HS-5 (cell line): ENCODE measurements at places on chromosomes 16 and 17.

- no peak for DNase-seq
These were observed 1.8 kb downstream of the MMP15 start for GRCh38 chr16:58027161-58027915.

DNA sequence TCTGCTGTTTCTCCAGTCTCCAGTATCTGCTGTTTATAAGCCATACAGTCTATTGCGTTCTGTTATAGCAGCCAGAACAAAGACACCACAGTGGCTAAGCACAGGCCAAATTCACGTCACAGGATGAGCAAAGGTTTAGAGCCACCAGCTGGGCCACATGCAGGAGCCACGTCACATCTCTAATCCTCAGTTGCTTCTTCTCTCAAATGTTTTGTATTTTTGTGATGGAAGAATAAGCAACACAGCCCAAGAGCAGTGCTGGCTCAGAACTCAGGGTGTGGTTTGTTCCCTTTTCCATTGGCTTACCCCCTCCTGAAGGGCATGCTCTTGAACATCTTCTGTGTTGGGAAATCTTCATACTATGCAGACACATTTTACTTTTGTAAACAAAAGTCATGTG is 309.4 kb upstream of the CDH5 start:
- no peak for DNase-seq

GRCh38 chr16:85138825-85139627 is 26.8 kb upstream of the CIBAR2 start:
- DNase-seq = no peak

- DNase-seq = no peak
These were observed 17.1 kb upstream of the CCR7 start for GRCh38 chr17:40582328-40582901.

- DNase-seq = no peak
These were observed 5.3 kb upstream of the NUDT16L1 start for GRCh38 chr16:4687946-4688673.

- no peak for DNase-seq
These were observed 15.8 kb downstream of the MEOX1 start for GRCh38 chr17:43645765-43646481.

DNA sequence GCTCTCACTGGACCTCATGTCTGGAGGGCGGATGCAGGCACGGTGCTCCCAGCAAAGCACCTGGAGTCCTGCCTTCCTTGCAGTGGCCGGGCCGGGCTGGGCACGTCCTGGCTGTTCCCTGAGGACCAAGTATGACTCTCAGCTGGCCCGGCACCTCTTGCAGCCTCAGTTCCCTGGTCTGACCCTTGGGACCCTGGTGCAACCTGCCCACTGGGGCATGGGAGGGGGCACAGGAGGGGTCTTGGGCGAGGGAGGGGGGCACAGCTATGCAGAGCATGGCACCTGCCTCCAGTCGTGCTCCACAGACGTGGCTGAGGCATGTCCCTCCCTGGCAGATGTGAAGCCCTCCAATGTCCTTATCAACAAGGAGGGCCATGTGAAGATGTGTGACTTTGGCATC is 19.6 kb downstream of the MAP2K3 start:
- DNase-seq = no peak

- no peak for DNase-seq
These were observed 13.6 kb downstream of the PLK1 start for GRCh38 chr16:23692190-23692837.

DNA sequence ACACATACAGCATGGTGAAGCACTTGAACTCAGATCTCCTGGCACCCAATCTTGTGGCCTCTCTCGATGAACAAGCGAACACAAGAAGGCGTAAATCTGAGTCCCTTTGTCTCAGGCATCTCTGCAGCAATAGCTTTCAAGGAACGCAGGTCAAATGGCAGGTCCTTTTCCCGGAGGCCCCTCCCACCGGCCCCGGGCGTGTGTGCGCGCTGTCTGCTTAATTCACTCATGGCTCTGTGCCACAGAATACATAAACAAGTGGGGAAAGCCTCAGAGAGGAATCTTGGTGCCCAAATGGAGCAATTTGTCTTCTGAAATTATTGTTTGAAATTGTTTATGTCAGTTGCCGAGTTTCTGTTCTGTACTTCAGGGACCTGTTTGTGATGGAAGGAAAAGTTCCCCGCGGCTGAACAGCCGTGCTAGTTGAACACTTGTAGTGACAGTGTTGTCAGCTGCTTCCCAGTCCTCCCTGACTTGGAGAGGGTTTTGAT is 14.8 kb downstream of the MYOCD start:
- DNase-seq = no peak

- no peak for DNase-seq
These were observed 6.3 kb downstream of the ZNF689 start for GRCh38 chr16:30603945-30604315.

DNA sequence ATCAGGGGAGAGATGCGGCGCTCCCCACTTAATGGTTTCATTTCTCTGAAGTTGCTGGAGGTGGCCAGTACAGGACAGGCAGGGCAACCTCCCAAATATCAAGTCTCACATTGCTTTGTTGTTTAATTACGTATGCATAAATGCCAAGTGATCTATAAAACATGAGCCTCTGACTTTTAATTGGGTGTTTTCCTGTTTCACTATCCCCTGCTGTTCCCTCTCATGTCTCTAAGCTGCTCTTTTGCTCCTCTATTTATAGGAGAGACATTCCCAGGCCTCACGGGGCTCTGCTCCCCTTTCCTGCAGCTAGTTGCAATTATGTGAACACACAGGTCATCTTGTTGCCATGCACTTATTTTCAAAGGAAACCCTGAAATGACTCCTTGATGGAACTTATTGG is 1173.5 kb upstream of the GOT2 start:
- DNase-seq = no peak

DNA sequence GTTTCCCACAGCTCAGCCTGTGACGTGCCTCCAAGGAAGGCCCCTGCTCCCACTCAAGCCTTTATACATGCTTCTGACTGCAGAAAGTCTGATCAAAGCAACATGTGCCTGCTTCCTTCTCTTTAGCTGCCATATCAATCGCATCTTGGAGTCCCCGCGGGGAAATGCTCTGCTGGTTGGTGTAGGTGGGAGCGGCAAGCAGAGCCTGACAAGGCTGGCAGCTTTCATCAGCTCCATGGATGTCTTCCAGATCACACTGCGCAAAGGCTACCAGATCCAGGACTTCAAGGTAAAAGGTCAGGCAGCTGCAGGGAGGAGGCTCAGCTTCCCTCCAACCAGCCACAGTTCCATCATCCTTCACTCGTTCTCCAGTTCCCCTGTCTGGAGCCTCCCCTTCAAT is 189.7 kb downstream of the ZNF18 start:
- no peak for DNase-seq

GRCh38 chr17:45990886-45991285 is 8.2 kb upstream of the STH start:
- no peak for DNase-seq

DNA sequence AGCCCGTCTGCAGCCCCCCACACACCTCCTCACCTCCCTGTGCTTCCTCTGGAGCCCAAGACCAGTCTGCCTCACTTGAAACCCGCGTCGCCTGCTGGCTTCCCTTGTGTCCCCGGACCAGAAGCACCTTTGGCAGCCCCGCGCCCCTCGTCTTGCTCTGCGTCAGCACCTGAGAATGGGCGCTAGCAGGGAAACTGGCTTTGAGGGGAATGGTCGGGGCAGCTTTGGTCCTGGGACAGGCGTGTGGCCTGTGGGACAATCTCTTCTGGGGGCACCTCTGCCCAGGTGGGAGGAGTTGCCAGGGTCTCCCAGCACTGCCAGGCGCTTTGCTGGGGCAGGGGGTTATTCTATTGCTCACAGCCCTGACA is 3.6 kb upstream of the MAFG start:
- no peak for DNase-seq

DNA sequence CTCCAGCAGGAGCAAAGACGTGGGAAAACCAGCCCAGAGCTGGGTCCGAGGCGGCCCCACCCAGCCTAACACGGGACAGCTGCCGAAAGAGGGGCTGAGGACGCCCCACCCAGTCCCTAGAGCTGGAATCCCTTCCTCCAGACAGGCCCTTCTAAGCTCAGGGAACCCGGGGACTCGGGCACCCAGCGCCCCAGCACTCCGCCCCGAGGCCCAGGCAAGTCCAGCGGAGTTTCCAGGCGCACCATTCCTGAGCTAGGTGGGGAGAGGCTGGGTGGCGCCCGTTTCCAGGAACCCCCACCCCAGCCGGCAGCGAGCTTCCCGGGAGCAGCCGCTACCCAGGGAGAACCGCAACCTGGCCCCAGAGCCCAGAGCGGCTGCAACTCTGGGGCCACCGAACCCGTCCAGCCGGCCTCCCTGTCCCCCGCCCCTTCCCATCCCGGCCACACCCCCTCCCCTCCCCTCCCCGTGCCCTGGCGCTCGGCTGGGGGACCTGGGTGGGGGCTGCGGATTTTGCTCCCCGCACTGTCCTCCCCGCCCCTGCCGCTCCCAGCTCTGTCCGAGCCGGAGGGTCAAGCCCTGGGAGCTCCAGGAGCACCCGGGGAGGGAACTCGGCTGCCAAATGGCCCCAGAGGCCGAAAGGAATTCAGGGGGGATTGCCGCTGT is 536 bp downstream of the TMC6 start:
- no peak for DNase-seq

- DNase-seq = no peak
These were observed 28.2 kb upstream of the C1QL1 start for GRCh38 chr17:44996304-44996703.

GRCh38 chr16:27841061-27841801 is 222.3 kb downstream of the GSG1L start:
- DNase-seq = no peak

- DNase-seq = no peak
These were observed 246.6 kb upstream of the MAF start for GRCh38 chr16:79847101-79847500.

DNA sequence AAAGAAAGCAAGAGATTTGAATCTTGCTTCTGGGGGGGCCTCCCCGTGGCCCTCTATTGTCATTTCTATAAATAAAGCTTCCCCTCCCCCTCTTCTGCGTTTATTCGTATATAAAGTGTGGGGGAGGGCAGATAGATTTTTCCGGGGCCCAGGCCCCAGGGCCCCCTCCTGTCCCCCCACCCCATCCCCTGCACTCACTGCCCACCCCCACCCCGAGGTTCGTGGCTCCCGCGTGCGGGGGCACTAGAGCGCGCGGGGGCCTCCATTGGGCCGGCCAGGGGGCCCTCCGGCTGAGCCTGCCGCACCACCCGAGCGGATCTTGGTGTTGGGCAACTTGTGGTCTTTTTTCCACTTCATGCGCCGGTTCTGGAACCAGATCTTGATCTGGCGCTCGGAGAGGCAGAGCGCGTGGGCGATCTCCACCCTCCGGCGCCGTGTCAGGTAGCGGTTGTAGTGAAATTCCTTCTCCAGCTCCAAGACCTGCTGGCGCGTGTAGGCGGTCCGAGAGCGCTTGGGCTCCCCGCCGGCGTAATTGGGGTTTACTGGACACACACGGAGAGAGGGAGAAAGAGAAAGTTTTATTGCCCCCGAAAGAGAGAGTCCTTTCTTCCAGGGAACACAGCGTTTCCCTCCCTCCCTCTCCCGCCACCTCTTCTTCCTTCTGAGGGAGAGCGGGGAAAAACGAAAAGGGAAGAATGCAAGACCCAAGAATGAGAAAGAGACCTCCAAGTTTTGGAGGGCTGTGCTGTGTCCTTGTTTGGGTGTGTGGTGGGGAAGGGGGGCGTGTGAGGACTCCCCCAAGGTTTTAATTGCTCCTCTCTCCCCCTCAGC is 1.5 kb downstream of the HOXB4 start:
- no peak for DNase-seq

DNA sequence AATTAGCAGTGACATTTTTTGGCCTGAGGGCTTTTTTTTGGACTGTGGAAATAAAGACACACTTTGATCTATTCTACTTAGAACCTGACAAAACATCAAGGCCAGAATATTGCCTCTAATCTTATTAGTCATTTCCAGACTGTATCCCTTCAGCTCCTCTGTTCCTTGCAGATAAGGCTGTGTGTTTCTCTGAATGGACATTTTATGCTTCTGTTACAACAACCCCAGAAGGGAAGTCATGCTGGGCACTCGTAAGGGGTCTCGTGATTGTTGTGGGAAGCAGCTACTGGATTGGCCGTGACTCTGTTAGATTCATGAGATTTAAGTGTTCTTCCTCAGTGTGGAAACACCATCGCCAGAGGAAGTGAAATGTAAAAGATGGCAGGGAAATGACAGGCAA is 31.6 kb upstream of the HS3ST2 start:
- no peak for DNase-seq

DNA sequence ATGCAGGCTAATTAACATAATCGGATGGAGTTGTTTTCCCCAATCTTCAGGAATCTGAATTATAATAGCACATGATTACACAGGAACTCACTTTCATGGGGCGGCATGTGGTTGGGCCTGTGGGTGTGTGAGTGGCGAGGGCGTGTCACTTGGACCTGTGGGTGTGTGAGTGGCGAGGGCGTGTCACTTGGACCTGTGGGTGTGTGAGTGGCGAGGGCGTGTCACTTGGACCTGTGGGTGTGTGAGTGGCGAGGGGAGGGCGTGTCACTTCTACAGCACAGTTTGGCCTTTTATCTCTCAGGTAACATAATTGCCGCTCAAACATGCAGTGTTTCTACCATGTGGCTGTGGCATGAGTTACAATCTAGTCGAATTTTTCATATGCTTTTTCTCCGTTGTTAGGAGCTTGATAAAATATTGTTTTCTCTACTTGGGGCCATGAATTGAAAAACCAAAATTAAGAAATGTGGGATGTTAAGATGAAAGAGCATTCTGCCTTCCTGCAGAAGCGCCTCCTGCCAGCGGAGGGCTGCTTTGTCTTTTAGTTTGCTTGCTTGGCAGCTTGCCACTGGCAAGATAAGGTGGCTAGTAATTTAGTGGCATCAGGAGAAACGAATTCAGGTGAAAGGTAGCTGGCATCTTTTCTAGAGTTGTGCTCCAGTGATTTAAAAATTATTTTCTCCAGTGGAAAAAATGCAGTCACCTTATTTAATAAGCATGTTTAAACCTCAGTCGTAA is 36.2 kb downstream of the USP10 start:
- DNase-seq = no peak

DNA sequence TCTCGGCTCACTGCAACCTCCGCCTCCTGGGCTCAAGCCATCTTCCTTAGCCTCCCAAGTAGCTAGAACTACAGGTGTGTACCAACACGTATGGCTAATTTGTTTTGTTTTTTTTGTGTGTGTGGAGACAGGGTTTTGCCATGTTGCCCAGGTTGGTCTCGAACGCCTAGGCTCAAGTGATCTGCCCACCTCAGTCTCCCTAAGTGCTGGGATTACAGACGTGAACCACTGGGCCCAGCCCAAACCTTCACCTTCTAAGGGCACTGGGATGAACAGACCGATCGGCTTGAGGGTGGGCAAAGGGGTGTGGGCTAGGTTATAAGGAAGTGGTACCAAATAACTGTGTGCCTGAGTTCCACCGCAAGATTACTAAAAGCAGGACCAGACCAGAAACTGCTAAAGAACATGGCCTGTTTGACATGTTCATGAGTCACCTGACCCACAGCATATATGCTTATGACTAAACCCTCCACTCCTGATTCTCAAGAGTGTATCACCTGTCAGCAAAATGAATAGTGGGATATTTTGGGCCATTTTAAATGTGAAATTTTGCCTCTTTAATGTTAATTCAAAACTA is 8.1 kb downstream of the TMEM97 start:
- DNase-seq = no peak

DNA sequence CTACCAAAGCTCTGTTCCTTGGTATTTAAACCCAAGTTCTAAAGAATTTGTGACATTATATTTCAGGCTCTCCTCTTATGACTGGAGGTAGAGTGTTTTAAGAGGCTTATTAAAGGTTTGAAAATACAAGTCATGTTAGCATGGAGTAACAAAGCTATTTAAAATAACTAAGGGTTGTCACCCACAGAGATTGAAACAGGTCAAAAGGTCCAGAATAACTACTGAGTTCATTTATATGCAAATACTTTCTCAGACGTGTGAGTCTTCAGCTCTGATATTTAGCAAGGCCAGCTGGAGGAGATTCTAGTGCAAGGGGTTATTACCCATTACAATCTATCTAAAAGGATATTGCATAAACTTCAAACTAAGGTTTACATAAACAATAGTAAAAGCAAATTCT is 1538.8 kb upstream of the CDH8 start:
- no peak for DNase-seq
